ENCODE measurements at places on chromosomes 4 and X.

DNA sequence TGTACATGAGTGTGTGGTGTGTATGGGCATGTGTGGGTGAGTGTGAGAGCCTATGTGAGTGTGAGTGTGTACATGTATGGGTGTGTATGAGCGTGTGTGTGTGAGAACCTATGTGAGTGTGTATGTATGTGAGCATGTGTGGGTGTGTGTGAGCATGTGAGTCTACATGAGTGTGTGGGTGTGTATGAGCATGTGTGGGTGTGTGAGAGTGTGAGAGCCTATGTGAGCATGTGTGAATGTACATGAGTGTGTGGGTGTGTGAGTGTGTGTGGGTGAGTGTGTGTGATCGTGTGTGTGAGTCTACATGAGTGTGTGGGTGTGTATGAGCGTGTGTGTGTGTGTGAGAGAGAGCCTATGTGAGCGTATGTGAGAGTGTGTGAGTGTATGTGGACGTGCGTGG, 205.4 kb upstream of the PSAPL1 start:
- no peak for DNase-seq

DNA sequence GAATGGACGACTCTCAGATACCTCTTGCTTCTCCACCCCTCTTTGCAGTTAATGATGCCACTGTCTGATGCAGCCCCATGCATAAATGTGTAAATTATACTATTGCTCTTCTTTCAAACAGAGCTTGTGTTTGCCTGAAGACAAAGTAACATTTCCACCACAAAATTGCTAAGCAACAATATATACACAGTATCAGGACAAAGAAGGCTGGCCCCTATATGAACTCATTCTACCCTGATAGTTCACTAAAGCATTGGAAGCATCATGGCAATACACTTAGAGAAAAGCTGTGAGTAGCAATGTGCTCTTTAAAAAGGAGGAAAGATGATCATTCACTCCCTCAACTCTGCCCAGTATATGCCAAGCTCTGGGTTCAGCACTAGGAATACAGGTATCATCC, 427.0 kb upstream of the CPEB2 start:
- no peak for DNase-seq

- peak; percentile 17 for DNase-seq
Observed at GRCh38 chr4:118557298-118557851, 127.8 kb upstream of the METTL14 start.

- no peak for DNase-seq
Observed at GRCh38 chr4:71878376-71878775, 94.5 kb upstream of the GC start.

- no peak for DNase-seq
Observed at GRCh38 chrX:47223476-47224250, 5.2 kb downstream of the CDK16 start.

GRCh38 chrX:15663439-15663838, 1.2 kb downstream of the CLTRN start:
- DNase-seq, result no peak

DNA sequence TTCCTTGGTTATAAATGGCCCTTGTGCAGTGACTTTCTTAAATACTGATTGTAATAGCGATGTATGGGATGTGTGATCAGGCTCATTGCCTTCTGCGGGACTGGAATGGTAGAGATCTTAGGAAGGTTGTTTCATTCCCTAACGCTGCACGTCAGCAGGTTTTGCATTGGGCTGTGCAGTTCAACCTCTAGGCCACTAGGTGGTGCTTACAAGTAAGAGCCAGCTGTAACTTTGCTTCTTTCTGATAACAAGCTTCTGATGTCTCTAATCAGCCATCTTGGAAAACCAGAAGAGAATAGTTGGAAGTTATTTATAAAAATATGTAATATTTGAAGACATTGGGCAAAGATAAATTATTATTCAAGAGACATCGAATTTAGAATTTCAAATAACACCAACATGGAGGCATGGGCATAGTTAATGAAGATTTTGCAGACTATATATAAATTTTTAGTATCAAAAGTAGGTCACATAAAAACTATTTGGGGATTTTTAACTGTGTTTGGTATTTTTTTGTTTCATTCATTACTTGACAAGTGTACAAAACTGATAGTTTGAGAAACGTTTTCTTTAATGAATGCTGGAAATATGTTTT, 339.7 kb upstream of the PCDH7 start:
- DNase-seq, result peak; percentile 24

DNA sequence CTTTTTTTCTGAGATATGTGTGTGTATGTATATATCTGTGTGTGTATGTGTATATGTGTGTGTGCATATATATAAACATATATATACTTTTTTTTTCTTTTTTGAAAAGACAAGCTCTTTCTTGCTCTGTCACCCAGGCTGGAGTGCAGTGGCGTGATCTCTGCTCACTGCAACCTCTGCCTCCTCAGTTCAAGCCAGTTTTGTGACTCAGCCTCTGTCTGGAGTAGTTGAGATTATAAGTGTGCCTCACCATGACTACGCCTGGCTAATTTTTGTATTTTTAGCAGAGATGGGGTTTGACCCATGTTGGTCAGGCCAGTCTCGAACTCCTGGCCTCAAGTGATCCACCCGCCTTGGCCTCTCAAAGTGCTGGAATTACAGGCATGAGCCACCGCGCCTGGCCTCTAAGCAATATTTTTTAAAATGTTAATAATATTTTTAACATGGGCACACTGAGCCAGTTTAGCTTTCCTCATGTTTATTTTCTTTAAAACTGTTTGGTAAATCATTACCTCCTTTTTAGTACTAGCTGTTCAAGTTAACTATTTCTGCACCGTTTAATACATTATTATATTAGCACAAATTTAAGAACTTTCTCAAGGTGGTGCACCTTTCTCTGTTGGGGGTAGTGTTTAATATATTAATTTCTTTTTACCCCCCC, 33.3 kb downstream of the BBS12 start:
- DNase-seq, result peak; percentile 70

- no peak for DNase-seq
Observed at GRCh38 chr4:6204871-6205566, 4.7 kb upstream of the JAKMIP1 start.

- DNase-seq, result no peak
Observed at GRCh38 chr4:114385195-114385985, 213.2 kb upstream of the UGT8 start.

- no peak for DNase-seq
Observed at GRCh38 chr4:37442062-37442323, 197.4 kb downstream of the NWD2 start.

- DNase-seq, result no peak
Observed at GRCh38 chrX:136475236-136475635, 12.5 kb upstream of the BRS3 start.
